ENCODE measurements at places on chromosomes 7 and 10.

DNA sequence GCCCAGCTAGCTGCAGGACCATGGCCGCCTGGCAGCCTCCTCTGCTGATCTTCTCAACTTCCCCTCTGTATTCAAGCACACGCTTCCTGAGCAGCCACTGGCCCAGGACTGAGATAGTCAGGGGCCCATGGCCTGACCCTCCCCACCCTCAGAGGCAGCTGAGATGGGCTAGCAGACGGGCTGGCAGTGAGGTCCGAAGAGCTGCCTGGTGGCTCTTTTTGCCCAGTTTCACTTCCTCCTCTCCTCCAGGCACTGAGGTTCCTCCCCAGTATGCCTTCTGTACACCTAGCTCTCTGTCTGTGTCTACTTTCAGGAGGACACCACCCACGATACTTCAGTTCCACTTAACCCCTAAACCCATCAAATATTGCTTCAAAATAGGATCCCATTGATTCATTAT, 395.6 kb downstream of the TNS3 start:
- no peak for DNase-seq

DNA sequence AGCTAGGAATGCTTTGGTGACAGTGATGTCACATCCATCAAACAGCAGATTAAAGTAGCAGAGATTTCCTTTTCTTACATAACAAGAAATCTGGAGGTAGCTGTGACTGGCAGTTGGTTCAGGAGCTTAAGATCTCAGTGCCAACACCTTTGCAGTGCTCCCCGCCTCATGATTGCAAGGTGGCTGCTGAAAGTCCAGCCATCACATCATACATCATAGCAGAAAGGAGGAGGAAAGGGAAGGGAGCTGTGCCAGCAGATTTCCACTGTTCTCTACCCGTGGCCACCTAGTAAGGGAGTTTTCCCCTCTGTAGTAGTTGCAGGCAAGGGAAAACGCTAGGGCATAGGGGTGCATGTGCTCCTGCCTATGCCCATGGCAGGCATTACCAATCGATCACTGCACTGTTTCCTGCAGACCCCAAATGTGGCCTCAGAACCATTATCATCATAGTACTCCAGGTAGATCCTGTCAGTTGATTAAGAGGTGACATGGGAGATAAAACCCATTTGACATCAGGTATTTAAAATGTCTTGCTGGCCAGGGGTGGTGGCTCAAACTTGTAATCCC, 57.9 kb upstream of the GTF2IRD1 start:
- no peak for DNase-seq

- no peak for DNase-seq
Measured at GRCh38 chr7:139887992-139888481, 59.0 kb downstream of the TBXAS1 start.

DNA sequence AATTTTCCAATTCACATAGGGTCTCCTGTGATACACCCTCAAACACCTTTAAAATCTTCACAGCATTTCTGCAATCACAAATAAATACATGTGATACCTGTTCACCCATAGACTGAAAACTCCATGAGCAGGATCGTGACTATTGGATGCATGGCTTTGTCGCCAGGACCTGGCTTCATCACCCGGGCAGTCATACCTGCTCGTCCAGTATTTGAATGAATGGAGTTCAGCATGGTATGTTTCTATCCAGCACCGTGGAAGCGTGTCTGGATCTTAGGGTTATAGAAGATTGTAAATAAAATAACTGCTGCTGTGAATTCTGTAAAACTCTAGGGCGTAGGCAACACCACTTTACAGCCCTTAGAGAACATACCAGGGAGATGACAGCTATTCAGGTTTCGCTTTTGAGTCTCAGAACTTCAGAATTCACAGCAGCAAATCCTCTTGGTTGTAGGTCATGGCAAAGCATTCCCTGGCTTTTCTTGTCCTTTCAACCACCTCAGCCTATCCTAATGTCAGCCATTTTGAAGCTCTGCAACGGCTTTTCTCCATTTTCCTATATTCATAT, 47.4 kb upstream of the USP6NL start:
- DNase-seq, result no peak

DNA sequence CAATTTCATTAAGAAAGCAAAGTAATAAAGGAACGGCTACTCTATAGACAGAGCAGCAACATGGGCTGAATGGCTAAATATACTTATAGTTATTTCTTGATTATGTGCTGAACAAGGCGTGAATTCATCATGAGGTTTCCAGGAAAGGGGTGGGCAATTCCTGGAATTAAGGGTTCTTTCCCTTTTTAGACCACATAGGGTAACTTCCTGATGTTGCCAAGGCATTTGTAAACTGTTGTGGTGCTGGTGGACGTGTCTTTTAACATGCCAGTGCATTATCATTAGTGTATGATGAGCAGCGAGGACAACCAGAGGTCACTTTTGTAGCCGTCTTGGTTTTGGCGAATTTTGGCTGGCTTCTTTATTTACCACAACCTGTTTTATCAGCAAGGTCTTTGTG, 28.5 kb upstream of the ZMYND11 start:
- DNase-seq, result no peak

GRCh38 chr7:2120841-2121830, 111.6 kb downstream of the MAD1L1 start:
- no peak for DNase-seq

- no peak for DNase-seq
Measured at GRCh38 chr7:96088579-96088978, 233.3 kb downstream of the SLC25A13 start.

DNA sequence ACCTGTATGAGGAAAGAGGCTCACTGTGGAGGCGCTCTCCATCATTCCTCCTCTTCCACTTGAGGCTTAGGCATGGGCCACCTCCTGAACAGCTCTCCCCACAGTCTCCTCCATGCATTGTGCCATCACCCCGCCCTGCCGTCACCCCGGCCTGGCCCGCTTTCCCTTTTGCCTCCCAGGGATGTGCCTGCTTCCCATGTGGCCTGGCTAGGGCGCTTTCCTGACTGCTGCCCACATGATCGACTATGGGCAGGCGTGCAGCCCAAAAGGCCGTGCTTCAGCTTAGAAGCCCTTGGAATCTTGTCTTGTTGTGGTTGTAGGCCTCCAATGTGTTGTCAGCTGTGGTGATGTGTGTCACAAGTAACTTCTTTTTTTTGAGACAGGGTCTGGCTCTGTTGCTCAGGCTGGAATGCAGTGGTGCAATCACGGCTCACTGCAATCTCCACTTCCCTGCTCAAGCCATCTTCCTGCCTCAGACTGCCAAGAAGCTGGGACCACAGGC, 1.8 kb upstream of the ACTR3C start:
- no peak for DNase-seq
